NCI-H2081 (cell line): ENCODE measurements at places on chromosomes 2 and 18.

- DNase-seq = no peak
Measured at GRCh38 chr2:16680304-16680703, 14.7 kb upstream of the CYRIA start.

DNA sequence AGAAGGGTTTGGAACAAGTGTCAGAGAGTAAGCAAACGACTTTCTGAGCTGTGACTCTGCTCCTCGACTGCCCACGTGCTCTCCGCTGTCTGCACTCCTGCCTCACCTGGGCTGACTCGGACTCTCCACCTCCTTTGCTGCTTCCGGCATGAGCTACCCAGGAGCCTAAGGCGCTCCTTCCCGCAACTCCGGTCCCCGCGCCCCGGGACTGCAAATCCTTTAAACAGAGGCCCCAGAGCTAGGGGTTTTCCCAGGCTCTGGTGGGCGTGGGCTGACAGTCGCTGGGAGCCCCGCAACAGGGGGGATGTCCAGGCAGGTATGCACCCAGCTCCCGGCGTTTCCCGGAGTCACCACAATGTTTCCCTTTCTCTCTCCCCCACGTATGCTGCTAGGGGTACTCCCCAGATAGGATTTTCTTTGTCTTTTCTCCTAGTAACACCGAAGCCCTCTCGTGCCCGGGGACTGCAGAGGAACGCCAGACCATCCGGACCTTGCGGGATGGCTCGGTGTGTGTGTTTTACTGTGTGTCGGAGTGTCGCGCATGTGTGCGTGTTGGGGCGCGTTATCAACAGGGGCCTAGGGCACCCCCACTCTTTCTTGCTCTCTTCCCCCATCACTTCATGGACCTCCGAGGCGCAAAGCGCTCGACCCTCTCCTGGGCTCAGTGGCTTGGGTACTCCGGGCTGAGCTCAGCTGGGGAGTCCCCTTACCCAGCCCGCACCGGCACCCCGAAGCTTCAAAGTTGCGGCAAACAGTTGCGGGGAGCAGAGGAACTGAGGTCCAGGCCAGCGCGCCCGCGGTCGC is 691 bp upstream of the THSD7B start:
- DNase-seq = no peak

DNA sequence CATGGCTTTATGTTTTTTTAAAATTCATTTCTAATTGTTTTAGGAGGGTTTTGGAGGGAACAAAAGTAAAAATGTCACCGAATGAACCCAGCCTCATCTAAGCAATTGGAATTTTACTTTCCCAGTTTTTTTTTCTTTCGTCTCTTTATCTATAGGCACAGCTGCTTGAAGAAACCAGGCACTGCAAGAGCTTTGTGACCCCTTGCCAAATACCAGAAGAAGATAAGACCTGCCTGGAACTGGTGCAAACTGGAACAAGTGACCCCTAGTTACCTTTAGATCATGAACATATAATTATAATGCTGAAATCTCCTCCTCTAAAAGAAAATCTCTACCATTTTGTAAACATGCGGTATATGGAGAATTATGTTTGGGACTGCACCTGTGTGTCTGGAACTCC is 100.9 kb downstream of the TSN start:
- DNase-seq = no peak

DNA sequence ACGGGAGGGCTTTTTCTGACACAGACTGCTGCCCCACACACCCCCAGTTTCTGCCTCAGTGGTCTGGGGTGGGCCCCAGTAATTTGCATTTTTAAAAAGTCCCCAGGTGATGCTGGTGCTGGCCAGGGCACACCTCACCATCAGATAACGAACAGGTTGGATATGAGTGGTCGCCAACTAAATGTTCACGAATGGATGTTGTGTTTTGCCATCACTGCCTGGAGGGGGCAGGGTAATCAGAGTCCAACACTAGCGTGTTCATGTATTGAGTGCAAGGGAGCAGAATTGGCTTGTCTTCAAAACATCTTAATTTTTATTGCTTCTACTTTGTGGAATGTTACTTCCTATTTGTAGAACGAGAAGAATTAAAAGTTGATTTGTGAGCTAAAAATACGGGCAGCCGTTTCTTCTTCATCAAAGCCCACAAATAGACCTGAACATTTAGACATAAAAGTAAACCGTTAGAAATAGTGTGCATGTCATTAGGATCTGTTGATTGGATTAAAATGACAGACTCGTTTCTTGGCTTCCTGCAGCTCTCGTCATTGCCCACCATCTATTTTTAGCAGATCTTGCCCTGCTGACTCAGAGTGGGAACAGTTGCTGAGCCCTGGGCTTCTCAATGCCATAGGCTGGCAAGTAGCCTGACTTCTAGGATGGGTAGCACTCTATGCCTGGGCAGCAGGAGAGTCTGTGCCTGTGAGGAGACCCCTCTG is 45.2 kb downstream of the NCK2 start:
- DNase-seq = no peak

DNA sequence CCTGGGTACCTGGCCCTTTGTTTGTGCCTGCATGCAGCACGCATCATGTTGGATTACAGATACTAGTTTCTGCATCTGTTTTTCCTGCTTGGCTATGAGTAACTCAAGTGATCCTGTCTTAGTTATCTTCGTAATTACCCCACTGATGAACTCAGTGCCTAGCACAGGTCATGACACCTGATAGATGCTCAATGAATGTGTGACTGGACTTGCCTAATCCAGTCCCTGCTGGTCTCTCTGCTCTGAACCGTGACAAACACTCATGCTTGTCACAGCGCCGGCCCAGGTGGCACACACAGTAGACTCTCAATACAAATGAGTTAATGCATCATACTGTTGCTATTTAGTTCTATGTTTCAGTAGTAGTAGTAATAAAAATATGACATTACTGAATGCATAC is 31.2 kb upstream of the NTSR2 start:
- DNase-seq = no peak

DNA sequence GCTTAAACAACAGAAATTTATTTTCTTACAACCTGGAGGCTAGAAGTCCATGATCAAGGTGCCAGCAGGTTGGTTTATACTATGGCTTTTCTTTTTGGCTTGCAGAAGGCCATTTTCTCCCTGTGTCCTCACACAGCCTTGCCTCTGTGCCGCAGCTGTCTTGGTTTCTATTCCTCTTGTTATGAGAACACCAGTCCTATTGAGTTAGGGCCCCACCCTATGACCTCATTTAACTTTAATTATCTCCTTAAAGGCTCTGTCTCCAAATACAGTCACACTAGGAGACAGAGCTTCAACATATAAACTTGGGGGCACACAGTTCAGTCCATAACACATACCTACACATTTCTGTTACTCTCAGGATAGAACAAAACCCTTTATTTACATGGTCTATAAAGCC is 17.3 kb upstream of the RHOB start:
- DNase-seq = no peak

DNA sequence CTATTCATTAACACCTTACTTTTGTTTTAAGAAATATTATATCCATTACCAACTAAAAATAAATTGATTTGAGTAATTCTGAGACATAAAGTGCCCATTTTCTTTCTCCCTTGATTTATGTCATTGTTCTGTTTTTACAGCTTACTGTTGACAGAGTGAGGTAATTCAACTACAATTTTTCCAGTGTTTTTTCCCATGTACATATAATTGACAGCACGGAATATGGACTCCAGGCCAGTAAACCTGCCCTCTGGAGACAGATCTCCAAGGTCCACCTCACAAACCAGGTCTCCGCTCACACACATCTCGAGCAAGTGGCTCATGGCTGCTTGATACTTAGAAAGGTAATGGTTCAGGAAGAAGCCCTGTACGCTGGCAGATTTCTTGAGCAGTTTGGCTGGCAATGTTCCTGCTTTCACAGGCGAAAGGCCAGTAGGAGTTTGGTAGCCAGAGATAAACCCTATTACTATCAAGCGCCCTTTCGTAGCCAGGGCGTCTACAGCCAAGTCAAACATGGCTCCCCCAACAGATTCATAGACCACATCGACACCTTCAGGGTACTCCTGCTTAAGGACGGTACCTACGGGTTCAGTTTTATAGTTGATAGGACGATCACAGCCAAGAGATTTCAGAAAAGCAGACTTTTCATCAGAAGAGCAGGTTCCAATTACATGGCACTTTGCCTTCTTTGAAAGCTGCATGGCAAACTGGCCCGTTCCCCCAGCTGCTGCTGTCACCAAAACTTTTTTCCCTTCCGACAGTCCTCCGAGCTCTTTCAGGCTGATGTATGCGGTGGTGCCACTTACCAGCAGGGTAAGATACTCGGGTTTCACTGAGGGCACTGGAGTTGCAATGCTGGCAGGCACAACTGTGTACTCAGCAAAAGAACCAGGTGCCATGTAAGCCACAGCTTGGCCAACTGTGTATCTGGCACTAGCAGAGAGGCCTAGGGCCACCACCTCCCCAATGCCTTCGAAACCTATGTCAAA is 7.4 kb downstream of the PTGR3 start:
- DNase-seq = peak; percentile 85

DNA sequence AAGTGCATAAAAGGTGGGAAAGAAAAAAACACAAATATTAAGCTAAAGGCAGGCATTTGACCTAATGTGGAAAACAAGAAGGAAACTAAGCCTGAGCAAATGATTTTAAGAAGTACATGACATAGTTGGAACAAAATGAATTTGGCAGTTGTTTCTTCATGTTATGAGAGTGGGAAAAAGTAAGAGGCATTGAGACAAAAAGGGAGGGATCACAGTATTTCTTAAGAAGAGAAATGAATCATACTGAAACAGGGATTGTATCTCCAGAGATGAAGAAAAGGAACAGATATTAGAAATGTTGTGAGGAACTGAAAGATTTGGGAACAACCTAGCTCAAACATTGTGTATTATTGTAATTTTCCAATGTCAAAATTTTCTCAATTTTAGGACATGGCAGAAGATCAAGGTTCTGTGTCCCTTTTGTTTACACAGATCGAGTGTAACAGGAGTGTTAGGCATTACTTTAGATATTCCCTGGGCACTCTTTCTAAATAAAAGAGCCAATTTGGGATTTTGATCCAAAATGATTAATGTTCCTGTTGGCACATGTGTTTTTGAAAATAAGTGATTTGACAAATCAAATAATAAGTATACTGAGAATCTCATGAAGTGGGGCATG is 98.6 kb downstream of the CALCRL start:
- DNase-seq = no peak

DNA sequence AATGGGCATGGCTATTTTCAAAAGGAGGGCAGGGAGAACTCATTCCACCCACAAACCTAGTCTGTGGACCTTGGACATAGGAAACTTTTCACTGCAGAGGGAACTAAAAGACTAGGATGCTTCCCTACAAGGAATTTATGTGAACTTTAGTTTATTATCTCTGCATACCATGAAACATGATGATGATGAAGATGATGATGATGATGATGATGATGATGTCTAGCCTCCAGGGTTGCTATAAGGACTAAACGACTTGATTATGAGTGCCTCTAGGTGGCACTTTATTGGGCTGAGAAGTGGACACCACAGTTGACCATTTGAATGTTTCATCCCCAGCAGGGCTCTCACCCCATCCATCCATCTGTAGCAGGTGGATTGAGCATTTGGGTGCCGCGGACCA is 260.0 kb upstream of the TCF4 start:
- no peak for DNase-seq

DNA sequence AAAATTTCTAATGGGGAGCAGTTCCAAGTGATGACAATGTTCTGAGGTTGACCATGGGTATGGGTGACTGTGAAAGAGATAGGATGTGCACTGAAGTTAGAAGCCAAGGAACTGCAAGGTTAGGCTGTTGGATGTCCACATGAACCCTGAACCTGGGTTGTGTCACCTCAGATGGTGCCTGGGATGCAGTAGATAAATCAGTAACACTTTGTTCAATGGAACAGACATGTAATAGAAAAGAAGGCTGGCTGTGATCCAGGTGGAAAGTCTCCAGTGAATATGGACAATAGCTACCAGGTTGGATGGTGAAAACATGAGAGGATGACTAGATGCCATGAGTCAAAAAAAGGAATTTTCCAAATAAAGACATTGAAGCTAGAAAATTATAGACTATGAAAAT is 131.4 kb downstream of the TRABD2A start:
- DNase-seq = no peak

DNA sequence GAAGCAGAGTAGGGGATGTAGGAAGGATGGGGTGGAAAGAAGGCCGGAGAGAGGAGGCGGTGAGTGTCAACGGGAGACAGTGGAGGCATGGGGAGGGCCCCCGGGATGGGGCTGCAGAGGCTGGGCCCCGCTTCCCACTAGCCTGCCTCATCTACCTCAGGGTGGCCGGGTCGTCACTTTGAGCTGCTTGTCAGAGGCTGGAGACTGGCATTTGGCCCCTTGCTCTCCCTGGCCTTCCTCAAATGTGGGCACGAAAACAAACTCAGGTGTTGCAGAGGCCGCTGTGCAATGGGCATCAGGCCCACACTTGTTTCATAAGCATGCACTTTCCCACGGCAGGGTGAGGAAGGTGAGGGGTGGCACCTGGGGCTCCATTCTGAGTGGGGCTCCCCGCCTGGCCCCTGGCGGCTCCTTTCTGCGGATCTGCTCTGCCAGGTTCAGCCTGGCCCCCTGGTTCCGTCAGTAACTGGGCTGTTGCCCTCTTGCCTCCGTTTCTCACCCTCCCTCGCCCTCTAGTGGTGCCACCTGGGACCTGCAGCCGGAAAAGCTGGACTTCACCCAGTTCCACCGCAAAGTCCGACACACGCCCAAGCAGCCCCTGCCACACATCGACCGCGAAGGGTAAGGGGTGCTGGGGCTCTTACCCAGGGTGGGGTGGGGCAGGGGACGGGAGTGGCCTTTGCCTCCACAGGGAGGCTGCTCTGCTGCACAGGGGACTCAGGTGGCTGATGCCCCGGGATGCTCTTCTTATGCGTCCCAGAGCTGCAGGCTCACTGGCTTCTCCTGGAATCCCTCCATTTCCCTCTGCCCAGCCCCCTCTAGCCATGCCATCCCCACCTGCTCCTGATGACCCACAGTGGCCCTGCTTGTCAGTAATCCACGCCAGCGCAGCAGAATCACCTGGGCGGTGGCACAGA is 125.4 kb downstream of the CTIF start:
- DNase-seq = peak; percentile 6

DNA sequence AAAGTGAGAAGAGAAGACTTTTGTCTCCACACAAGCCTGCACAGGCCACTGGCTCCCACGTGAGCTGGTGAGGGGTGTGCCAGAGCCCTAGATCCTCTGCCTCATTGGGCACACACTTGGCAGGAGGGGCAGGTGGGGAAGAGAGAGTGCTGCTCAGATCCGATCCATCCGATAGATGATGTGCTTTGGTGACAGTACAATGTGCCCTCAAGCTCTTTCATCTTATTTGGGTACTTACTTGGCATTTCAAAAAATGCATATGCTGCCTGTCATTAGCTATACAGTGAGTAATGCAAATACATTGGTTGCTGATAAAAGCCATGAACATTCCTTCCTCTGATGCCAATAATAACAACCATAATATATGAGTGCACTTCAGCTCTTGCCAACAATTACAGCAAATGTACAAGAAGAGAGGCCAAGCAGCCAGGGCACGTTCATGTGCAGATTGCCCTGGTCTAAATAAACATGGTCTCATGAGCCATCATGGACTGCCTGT is 255.3 kb downstream of the VAPA start:
- no peak for DNase-seq

- no peak for DNase-seq
Measured at GRCh38 chr2:19538411-19538963, 180.1 kb upstream of the OSR1 start.

GRCh38 chr18:28793901-28794300 is 617.0 kb upstream of the CDH2 start:
- peak; percentile 8 for DNase-seq
